ENCODE measurements at places on chromosomes 2 and 18. TPM values are rescaled to one million over a fixed set of nuclear protein-coding genes. Genes with fewer than 3 reads are reported as not detected.

The ANKRD62 gene
- total RNA-seq, result not detected

The UGT1A8 gene
- not detected for total RNA-seq

The TTL gene
- 82.1 TPM for total RNA-seq

The CFAP53 gene
- 0.14 TPM for total RNA-seq

The CYBRD1 gene
- total RNA-seq, result 144 TPM

The SPP2 gene
- total RNA-seq, result not detected

The INHBB gene
- total RNA-seq, result not detected

The FEV gene
- not detected for total RNA-seq

The RAX gene
- total RNA-seq, result not detected

All from smooth muscle cell of the umbilical artery (primary cell).